ENCODE measurements at places on chromosomes 6 and 20. TPM values are rescaled to one million over a fixed set of nuclear protein-coding genes. Genes with fewer than 3 reads are reported as not detected.

DNA sequence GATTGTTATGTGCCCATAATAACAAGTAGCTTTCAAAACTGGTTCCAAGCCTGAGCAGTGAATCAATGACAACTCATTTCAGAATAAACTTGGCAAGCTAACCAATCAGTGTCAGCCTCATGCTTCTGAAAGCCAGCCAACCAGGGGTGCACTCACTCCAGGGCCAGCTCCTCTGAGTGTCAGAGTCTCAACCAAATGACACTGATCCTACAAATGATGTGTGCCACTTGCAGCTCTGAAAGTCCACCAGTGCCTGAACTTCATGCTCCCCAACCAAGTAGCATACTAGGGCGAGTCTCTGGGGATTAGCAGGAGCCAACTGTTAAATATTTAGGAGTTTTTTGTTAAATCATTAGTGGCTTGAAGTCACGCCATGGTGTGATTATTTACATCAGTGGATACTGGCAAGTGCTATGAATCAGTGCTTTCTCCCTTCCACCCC is 4.5 kb downstream of the IYD start:
- DNase-seq: no peak

- DNase-seq: no peak
These were observed 162.9 kb upstream of the SLC24A3 start for GRCh38 chr20:19049514-19049913.

GRCh38 chr6:127971945-127972391 is 71.1 kb upstream of the THEMIS start:
- no peak for DNase-seq

DNA sequence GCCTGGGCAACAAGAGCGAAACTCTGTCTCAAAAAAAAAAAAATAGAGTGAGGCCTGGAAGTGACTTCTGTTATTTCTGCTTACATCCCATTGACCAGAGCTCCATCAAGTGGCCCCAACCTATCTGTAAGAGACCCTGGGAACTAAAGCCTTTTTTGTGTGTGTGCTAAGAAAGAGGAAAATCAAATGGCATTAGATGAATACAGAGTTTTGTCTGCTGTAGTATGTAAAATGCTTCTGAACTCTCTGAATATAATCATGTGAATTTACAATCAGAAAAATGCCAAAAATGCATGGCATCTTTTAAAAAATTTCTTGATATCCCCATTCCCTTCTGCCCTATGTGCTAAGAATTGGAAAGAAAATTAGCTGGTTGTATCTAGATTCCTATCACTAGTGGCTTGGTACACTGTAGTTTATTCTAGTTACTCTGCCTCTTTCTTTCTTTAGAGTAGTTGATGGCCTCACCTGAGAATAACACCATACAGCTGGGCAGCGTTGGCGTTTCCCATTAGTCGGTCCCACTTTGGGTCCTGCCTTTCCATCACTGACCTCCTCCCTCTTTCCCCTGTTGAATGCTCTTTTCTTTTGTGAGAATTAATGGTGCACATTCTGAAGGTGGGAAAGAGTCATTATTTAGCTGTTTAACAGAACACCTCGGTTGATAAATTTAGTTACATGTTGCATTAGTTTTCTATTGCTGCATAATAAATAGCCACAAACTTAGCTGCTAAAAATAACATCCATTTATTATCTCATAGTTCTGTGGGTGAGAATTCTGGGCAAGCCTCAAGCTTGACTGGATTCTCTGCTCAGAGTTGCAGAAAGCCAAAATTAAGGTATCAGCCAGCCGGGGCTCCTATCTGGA is 38.2 kb downstream of the SAMD5 start:
- DNase-seq: no peak

DNA sequence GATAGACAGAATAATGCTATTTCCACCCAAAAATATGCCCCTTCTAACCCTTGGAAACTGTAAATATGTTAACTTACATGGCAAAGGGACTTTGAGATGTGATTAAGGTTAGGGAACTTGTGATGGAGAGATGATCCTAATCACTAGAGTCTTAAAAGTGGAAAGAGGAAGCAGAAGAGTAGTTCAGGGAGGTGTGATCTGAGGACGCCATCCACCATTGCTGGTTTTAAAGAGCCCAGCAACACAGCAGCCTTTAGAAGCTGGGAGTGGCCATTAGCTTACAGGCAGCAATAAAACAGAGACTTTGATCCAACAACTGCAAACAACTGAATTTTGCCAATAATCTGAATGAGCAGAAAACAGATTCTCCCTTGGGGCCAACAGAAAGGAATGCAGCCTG is 30.6 kb downstream of the ZNF311 start:
- DNase-seq: no peak

GRCh38 chr6:75493400-75494064 is at the start of gene FILIP1:
Gene FILIP1, minus strand, starts transcription at chr6:75493800. Its CDS starts 78,828 bp downstream, at chr6:75414972.
- DNase-seq: peak; percentile 86

DNA sequence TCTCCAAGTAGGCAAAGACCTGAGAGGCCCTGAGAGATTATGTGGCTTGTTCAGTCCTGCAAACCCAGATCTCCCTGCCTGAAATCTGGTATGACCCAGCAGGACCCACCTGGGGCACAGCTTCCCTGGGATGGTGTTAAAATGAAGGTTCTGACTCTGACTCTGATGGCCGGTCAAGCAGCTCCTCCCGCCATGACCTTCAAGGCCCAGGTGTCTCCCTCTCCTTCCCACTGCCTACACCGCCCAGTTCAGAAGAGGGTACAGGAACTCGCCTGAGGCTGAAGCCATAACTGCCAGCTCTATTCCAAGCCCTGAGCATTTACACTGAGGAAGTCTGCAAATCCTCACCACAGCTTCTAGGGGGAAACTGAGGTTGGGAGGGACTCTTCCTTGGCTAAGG is 5.9 kb upstream of the CST7 start:
- DNase-seq: no peak

DNA sequence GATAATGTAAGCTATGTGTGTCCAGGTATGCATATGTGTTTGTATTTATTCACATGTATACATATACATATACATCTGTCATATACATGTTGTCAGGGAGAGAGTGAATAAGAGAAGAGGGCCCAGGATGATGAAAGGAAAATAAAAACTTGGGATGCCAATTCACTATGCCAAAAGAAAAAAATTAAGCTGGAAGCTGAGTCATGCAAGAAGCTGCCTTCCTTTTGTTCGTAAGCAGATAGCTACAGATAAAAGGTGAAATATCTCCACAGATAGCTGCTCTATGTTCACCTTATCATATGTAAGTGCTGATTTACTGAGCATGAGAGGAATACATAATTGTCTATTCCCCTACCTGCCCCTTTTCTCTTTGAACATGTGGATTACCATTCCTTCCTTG is 579.9 kb downstream of the EPM2A start:
- no peak for DNase-seq

GRCh38 chr6:18447552-18447951 is 60.4 kb downstream of the RNF144B start:
- DNase-seq: no peak

DNA sequence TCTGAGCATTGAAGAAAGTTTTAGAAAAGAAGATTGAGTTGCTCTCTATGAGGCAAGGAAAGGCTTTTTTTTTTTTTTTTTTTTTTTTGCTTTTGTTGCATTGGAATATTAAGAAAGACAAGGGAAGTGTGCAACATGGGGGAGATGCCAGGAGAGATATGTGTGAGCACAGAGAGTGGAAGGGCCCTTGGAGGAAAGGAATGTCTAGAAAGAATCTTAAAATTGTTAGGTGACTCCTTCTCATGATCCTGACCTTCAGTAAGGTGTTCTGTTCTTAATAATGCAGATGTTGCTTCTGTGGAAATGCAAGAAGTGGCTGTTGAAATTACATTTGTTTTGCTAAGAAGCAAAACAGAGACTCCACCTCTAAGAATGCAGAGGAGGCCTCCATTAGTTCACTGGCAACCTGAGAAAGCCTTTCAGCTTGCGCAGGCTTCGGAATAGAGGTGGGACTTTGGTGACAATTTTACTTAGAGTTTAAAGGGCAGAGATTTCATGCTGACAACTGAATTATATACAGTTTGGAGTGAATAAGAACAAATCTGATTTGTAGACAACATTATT is 118.0 kb upstream of the ASCC3 start:
- DNase-seq: no peak

- DNase-seq: no peak
These were observed 129.4 kb upstream of the AFDN start for GRCh38 chr6:167697316-167697715.

- DNase-seq: peak; percentile 36
These were observed 609 bp downstream of the OGFRL1 start for GRCh38 chr6:71289039-71289801.

DNA sequence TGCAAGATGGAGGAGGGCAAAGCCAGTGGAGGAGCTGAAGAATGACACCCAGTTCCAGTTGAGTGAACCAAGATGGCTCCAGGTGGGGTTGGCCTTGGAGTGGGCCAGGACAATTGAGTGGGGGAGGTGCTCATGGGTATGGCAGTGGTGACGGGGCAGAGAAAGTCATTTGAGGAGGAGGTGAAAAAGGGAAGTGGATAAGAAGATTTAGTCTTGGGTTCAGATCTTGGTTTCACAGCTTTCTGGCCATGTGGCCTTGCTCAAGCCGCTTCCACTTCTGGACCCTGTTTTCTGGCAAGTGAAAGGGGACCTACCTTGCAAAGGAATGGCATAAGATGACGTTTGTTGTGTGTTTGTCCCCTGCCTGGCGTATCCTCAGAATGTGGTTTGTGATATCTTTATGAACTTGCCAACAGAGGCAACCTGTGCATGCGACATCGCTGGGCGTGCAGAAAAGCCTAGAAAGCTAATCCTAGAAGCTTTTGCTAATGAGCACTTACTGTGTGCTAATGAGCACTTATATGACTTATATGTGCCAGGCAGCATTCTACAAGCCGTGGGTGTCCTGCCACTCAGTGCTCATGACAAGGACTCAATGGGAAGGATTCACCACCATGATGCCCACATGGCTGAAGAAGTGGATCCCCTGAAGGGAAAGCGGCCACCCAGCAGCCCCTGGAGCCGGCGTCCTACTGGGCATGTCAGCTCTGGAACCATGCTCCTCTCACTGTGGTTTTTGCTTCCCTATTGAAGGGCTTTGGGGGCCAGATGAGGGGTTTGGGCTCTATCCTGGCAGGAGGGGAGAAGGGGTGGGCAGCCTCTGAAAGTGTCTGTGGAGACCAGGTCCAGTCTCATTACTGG is 23.6 kb upstream of the STX16 start:
- DNase-seq: no peak

GRCh38 chr6:41408576-41408975 is 73.2 kb downstream of the NCR2 start:
- no peak for DNase-seq

DNA sequence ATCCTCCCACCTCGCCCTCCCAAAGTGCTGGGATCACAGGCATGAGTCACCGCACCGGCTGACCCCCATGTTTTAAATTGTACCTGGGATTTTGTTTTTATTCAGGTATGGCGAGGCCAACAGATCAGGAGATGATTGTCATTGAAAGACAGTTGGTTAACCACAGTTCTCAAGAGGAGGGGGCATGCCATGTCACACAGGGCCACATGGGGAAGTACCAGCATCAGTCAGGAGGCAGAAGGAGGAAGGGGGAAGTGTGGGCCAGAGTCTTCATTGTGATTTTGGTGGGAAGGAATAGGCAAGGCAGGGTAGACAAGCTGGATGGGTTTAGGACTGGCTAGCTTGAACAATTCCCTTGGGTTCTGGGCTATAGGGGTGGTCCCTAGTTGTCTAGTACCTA is 9.9 kb upstream of the MMP9 start:
- DNase-seq: no peak

DNA sequence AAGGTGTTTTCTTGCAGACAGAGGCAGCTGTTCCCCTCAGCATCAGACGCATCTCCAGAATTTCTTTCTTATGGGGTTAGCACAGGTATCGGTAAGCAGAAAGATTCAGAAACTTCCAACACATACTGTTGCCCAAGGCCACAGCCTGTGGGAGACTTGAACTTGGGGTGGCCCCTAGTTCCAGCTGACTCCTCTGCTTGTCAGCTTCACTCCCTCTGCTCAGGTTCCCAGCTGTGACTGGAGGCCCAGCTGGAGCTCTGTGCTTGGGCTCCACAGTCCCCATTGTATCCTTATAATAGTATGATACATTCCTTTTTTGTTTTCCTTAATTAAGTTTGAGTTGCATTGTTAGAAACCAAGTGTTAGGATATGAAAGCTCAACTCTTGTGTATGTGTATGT is 26.2 kb upstream of the BTN3A2 start:
- no peak for DNase-seq

GRCh38 chr6:105359419-105360370 is 43.2 kb downstream of the PREP start:
- no peak for DNase-seq

- no peak for DNase-seq
These were observed 45.9 kb upstream of the PLN start for GRCh38 chr6:118502169-118502568.

DNA sequence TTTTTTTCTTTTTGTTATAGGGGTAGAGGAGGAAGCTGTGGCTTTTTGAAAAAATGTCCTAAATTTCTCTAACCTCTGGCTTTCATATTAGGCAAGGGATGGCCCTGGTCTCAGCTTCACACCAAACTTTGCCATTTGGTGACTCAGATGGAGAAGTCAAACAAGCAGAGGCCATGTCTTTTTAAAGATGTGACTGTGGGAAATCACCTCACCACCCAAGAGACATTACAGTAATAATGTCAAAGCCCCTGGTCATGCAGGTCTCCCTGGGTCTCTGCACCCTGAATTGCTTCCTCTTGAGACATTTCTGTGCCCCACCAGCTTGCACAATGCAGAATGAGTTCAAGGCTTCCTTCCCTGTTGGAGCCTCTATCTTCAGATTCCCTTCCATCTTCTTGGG is 39.5 kb upstream of the ADGRF5 start:
- DNase-seq: no peak

DNA sequence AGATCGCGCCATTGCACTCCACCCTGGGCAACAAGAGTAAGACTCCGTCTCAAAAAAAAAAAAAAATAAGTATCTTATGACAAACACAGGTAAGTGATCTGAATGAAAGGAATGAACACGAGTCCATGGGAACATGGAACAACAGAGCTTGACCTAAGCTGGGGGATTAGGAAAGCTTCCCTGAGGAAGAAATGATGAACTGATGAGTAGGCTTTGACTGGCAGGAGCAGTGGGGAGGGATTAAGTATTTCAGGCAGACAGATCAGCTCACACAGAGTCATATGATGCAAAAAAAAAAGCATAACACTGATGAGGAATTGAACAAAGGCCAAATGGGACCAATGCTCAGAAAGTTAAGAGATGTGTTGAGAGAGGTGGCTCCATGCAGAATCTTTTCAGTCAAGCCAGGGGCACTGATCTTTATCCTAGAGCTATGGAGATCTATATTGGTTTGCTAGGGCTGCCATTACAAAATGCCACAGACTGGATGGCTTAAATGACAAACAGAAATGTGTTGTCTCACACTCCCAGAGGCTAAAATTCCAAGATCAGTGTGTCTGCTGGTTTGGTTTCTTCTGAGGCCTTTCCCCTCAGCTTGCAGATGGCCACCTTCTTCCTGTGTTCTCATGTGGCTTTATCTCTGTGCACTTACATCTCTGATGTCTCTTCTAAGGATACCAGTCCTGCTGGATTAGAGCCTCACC is 85.6 kb downstream of the ANKRD6 start:
- DNase-seq: no peak

Gene ADRM1
- total RNA-seq: 75.3 TPM

Gene PI16
- 5.2 TPM for total RNA-seq

Gene SLC35B2
- total RNA-seq: 34.7 TPM

Gene KCNG1
- total RNA-seq: 69.2 TPM

Gene SGK2
- 2.4 TPM for total RNA-seq

Gene DBNDD2
- 73.5 TPM for total RNA-seq

Gene PSORS1C2
- not detected for total RNA-seq

Gene OLIG3
- not detected for total RNA-seq

Gene PRDM1
- 12.5 TPM for total RNA-seq

Data from uterus (tissue), 4 donors.